ENCODE measurements at places on chromosomes 16 and 17. TPM values are rescaled to one million over a fixed set of nuclear protein-coding genes. Genes with fewer than 3 reads are reported as not detected.

DNA sequence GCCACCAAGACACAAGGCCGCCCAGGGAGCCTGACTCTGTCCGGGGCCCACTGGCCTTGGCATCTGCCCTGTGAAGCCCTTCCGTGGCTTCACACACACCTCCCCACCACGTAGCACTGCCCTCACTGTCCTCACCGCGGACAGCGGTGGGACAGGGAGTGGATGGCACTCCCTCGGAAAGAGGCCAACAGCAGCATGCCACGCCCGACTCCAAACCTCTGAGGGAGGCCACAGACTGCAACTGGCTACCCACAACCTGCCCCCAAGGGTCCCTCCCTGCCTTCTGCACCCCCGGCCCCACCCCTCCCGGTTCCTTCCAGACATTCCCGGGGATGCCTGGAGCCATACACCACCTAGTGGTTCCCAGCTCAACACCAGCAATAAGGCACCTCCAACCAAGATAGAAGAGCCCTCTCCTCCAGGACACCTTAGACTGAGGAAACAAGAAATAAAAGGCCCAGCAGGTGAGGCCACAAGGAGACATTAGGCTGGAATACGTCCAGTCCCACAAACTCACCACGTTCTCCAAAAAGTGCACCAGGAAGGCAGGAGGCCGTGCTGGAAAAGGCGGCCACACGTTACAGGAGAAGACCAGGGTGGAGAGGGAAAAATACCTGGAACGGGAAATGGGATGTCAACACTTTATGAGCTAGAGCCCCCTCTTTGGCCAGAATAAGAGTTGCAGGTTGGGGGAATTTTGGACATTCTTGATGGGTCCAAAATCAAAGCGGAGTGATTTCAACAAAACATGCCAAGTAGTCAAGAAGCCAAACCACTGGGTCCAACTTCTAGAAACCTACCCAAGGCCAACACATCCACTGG lies 310.0 kb downstream of the SOX9 start:
- DNase-seq: peak; percentile 44

KRTAP4-4 gene
- not detected for total RNA-seq

CEP295NL gene
- not detected for total RNA-seq

- DNase-seq: no peak
Observed at GRCh38 chr17:37051381-37051780, 102.6 kb downstream of the AATF start.

CYB5D1 gene
- total RNA-seq: 8.5 TPM

- DNase-seq: peak; percentile 75
Observed at GRCh38 chr17:82599674-82600661, 48.3 kb downstream of the WDR45B start.

ZNF469 gene
- not detected for total RNA-seq

All from Karpas-422 (cell line).